Activated gamma-delta T cell (primary cell): ENCODE measurements at places on chromosomes 12 and 14.

DNA sequence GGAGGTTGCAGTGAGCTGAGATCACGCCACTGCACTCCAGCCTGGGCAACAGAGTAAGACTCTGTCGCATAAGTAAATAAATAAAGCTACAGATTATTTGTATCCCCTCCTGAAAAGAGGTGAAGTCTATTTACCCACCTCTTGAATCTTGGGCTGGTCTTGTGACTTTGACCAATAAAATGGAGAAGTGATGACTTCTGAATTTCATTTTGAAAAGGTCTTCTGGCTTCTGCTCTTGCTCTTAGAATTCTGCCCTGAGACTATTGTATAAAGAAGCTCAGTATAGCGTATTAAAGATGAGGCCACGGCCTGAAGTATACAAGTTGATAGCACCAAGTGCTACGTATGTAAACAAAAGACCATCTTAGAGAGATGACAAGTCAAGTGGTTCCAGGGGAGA is 88.3 kb upstream of the AMN1 start:
- no peak for DNase-seq

- no peak for DNase-seq
Measured at GRCh38 chr12:89943463-89943862, 234.8 kb upstream of the ATP2B1 start.

- DNase-seq, result no peak
Measured at GRCh38 chr12:113456761-113457160, 14.9 kb downstream of the LHX5 start.

- no peak for DNase-seq
Measured at GRCh38 chr12:120820884-120821510, 83.2 kb downstream of the SPPL3 start.

DNA sequence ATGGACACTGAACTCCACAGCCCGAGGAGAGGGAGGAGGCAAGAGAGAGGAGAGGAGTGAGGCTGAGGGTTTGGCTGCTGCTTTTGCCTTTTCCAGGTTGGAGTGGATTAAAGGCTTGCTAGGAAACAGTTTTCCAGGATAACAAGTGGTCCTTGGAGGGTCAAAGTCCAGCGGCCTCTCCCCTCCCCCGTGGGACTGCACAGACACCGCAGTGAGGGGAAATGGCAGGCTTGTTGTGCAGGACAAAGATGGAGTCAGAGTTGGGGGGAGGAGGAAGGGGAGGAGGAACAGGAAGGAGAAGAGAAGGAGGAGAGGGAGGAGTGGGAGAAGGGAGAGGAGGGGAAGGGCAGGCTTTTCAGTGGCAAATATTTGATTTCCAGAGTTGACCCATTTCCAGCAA is 245.5 kb downstream of the RBM19 start:
- no peak for DNase-seq
